ENCODE measurements at places on chromosomes 2 and 18. TPM values are rescaled to one million over a fixed set of nuclear protein-coding genes. Genes with fewer than 3 reads are reported as not detected.

DNA sequence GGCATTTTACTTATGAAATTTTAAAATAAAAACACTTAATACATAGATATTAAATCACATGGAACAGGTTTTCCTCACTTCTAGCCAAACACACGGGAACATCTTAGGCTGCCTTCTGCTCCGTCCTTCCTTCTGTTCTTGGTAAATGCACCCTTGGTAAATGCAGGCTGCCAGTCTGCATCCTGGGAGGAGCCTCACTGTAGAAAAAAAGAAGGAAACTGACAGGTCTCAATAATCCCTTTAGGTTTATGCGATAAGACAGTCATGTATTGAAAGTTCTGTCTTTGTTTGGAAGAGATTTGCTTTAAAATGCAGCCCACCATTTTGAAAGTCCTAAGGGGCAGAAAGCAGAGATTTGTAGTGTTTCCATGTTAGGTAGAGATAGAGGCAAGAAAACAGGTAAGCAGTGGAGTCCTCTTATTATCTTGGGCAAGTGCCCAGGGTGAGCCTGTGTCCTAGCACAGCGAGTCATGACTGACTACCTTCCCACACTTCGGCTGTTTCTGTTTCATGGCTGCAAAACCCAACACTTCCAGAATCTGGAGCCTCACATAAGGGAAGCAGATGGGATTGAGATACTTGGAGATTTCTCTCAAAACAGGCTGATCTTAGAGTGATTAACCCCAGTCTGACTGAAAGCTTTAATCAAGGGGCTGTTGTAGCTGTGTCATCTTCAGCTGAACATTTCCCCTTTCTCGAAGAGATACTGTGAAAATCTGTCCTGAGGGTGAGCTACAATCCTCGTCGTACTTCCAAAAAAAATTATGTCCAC, 131.4 kb upstream of the MAP3K20 start:
- peak overlapping the region; percentile 92 for H3K27ac ChIP-seq
- no peak for DNase-seq
- peaks cover 17% of the 10 kb centered on the region for H3K36me3 ChIP-seq
- peaks cover 29% of the 10 kb centered on the region for H3K4me1 ChIP-seq
- peak overlapping the region; percentile 33 for H3K4me3 ChIP-seq

- no peak for DNase-seq
- peak overlapping the region; percentile 94 for H3K27ac ChIP-seq
- H3K4me3 ChIP-seq, result peak overlapping the region; percentile 71
- no peaks in the 10 kb centered on the region for H3K27me3 ChIP-seq
- peaks cover 91% of the 10 kb centered on the region for H3K4me1 ChIP-seq
These were observed 26.2 kb downstream of the INPP4A start for GRCh38 chr2:98470851-98471255.

- no peak for DNase-seq
- no peak overlapping the region for H3K27ac ChIP-seq
- no peaks in the 10 kb centered on the region for H3K36me3 ChIP-seq
- H3K4me1 ChIP-seq, result no peaks in the 10 kb centered on the region
- H3K4me3 ChIP-seq, result no peak overlapping the region
- H3K27me3 ChIP-seq, result no peaks in the 10 kb centered on the region
These were observed 53.1 kb upstream of the PPP1CB start for GRCh38 chr2:28698545-28698944.

DNA sequence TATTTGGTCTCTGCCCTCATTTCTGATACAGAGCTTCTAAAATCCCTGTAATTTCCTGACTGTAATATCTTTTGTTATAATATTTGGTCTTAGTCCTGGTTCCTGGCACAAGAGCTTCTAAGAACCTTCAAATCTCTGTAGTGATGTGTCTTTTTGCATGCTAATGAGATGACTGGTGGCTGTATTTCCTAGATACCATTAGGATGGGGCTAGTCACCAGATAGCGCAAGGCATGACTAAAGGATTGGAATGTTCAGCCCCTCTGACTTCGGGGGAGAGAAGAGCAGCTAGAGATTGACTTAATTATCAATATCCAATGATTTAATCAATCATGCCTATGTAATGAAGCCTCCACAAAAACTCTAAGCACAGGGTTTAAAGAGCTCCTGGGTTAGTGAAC, 620.8 kb upstream of the ACVR2A start:
- no peak for DNase-seq
- H3K4me3 ChIP-seq, result no peak overlapping the region
- H3K36me3 ChIP-seq, result peaks cover 5% of the 10 kb centered on the region
- no peaks in the 10 kb centered on the region for H3K4me1 ChIP-seq
- no peak overlapping the region for H3K27ac ChIP-seq

- H3K27ac ChIP-seq, result peak overlapping the region; percentile 96
- H3K36me3 ChIP-seq, result peaks cover 2% of the 10 kb centered on the region
- no peak for DNase-seq
- no peak overlapping the region for H3K4me3 ChIP-seq
These were observed 38.0 kb downstream of the DNMT3A start for GRCh38 chr2:25303633-25304236.

DNA sequence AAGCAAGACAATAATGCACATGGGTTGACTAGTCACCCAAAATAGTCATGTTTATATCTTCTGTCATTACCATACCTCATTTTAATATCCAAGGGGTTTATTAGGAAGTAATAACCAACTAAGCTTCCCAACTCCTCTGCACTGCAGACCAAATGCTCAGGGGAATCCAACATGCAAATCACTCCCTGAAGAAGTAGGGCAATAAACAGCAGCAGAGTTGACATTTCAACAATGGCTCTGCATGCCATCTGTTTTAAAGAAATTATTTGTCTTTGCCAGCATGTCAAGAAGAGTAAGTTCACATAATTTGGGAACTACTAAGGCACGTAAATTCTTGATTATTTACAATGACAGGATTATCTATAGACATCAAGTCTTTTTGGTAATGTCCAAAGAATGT, 84.4 kb upstream of the LYPD1 start:
- no peaks in the 10 kb centered on the region for H3K27me3 ChIP-seq
- no peaks in the 10 kb centered on the region for H3K4me1 ChIP-seq
- no peaks in the 10 kb centered on the region for H3K36me3 ChIP-seq
- DNase-seq, result no peak
- no peak overlapping the region for H3K27ac ChIP-seq

DNA sequence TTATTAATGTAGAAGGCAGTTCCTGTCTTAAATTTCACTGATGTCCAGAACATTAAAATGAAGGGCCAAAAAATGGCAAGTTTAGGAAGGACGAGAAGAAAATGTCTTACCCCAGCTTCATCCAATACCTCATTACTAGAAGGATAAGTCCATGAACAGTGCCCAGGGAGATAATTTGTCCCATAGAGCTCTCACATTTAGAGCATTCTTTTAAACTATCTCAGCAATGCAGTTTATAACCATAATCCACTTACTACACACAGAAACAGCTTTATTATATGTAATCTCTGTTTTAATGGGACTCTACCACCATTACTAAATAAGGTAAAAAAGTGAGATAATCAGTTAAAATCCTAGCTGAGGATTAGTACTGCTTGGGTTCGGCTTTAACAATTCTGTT, 142.5 kb downstream of the PARD3B start:
- H3K27me3 ChIP-seq, result no peaks in the 10 kb centered on the region
- no peaks in the 10 kb centered on the region for H3K36me3 ChIP-seq
- no peak overlapping the region for H3K27ac ChIP-seq
- H3K4me3 ChIP-seq, result no peak overlapping the region
- peaks cover 5% of the 10 kb centered on the region for H3K4me1 ChIP-seq
- no peak for DNase-seq

DNA sequence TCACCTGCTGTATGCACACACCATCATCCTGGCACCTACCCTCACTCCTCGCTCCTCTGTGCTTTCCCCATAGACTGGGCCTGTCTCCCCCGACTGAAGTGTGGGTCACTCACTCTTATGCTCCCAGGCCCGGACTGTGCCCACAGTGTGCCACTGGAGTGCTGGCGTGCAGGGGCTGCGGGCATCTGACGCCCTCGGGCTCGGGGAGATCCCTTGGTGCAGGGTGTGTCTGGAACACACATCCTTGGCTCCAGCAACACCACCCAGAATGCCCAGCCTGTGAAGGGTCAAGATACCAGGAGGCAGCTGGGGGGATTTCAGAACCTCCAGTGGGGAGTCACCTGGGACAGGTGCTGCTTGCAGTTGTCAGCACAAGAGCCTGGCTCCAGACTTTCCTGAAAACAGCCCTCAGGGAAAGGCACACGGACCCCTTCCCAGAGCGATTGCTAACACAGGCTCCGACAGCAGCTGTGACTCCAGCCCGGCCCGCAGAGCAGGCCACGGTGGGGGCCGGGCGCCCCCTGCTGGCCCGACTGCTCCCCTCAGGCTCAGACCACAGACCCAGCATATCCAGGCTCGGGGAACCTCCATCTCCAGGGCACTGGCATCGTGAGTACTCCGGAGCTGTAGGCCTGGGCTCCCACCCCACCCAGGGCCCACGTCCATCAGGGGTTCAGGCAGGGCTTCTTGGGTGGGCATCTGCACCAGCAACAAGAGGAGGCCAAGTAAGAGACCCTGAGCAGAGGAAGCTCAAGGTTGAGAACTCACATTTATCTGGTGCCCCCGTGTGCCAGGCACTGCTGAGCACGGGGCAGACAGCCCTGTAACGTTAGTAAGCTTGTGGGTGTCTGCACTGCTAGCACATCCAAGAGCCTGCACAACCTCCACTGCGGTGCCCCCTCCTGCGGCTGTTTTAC, 8.6 kb downstream of the HS1BP3 start:
- H3K36me3 ChIP-seq, result peaks cover 42% of the 10 kb centered on the region
- peak; percentile 73 for DNase-seq
- H3K27me3 ChIP-seq, result no peaks in the 10 kb centered on the region
- H3K27ac ChIP-seq, result peak overlapping the region; percentile 52
- H3K4me3 ChIP-seq, result no peak overlapping the region

GRCh38 chr2:169895294-169895985, 68.2 kb downstream of the UBR3 start:
- H3K4me3 ChIP-seq, result no peak overlapping the region
- peaks cover 55% of the 10 kb centered on the region for H3K36me3 ChIP-seq

- H3K36me3 ChIP-seq, result peaks cover 14% of the 10 kb centered on the region
- H3K4me3 ChIP-seq, result no peak overlapping the region
- no peak for DNase-seq
- H3K4me1 ChIP-seq, result no peaks in the 10 kb centered on the region
- no peaks in the 10 kb centered on the region for H3K27me3 ChIP-seq
- no peak overlapping the region for H3K27ac ChIP-seq
These were observed 225.1 kb downstream of the PRKCE start for GRCh38 chr2:45876611-45877010.

- H3K4me1 ChIP-seq, result no peaks in the 10 kb centered on the region
- H3K27me3 ChIP-seq, result peaks cover 3% of the 10 kb centered on the region
- DNase-seq, result no peak
- H3K36me3 ChIP-seq, result no peaks in the 10 kb centered on the region
- no peak overlapping the region for H3K4me3 ChIP-seq
These were observed 608.9 kb downstream of the SUCLG1 start for GRCh38 chr2:83850071-83850725.

DNA sequence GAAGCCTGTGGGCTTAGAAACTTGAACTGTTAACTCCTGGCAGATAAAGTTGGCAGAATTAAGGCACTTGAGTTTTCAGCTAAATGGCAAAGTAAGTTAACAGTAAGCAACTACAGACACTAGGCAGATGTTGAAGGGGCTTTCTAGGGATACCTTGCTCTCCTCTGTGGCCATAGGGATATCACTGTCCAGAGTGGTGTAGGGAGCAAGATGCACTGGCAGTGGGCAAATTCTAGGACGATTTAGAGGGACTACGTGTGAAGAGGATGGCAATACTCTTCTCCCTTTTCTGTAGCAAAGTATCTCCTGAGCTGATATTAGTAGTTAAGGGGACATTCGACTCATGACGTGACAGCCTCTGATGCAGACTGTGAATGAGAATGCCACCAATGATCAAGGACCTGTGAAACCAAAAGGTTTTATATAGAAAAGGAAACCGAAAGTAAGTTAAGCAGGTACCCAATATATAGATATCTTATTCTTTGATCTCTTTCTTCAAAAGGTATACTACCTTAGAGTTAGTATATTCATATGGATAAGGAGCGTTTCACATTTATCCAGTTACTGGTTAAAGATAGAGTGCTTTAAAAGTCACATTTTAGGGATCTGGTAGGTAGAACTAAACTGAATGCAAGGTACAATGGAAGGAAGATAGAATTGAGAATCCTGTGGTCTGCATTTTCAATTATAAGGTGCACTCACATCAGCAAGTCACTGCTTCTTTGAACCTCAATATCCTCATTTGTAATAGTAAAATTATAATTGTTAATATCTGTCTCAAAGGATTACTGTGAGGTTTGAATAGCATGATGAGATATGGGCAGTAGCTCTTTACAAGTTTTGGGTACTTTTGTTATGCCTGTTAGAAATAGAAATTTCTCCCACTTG, 106.4 kb downstream of the KCNH7 start:
- H3K4me1 ChIP-seq, result no peaks in the 10 kb centered on the region
- no peak overlapping the region for H3K27ac ChIP-seq
- DNase-seq, result no peak
- no peak overlapping the region for H3K4me3 ChIP-seq

GRCh38 chr2:55903727-55904126, 19.9 kb downstream of the EFEMP1 start:
- H3K27ac ChIP-seq, result no peak overlapping the region
- no peaks in the 10 kb centered on the region for H3K4me1 ChIP-seq
- no peaks in the 10 kb centered on the region for H3K36me3 ChIP-seq
- no peak overlapping the region for H3K4me3 ChIP-seq
- peaks cover 6% of the 10 kb centered on the region for H3K27me3 ChIP-seq
- DNase-seq, result no peak

- no peak for DNase-seq
- H3K4me1 ChIP-seq, result peaks cover 4% of the 10 kb centered on the region
- H3K27me3 ChIP-seq, result no peaks in the 10 kb centered on the region
- H3K36me3 ChIP-seq, result no peaks in the 10 kb centered on the region
- no peak overlapping the region for H3K4me3 ChIP-seq
- no peak overlapping the region for H3K27ac ChIP-seq
These were observed 19.9 kb downstream of the PCARE start for GRCh38 chr2:29054430-29054829.

GRCh38 chr2:9299161-9300100, 92.8 kb downstream of the ASAP2 start:
- no peak overlapping the region for H3K27ac ChIP-seq
- no peaks in the 10 kb centered on the region for H3K36me3 ChIP-seq
- H3K27me3 ChIP-seq, result peaks cover 17% of the 10 kb centered on the region
- no peak for DNase-seq

GRCh38 chr2:126699018-126699417, 43.1 kb downstream of the GYPC start:
- H3K4me1 ChIP-seq, result peaks cover 6% of the 10 kb centered on the region
- H3K27me3 ChIP-seq, result no peaks in the 10 kb centered on the region
- H3K36me3 ChIP-seq, result peaks cover 17% of the 10 kb centered on the region
- DNase-seq, result no peak
- no peak overlapping the region for H3K4me3 ChIP-seq

GRCh38 chr2:169082995-169083394, 13.6 kb downstream of the DHRS9 start:
- DNase-seq, result no peak
- H3K27ac ChIP-seq, result no peak overlapping the region
- no peaks in the 10 kb centered on the region for H3K4me1 ChIP-seq
- no peaks in the 10 kb centered on the region for H3K27me3 ChIP-seq

GRCh38 chr2:73832930-73833329, 4.2 kb downstream of the STAMBP start:
- no peak overlapping the region for H3K4me3 ChIP-seq
- H3K4me1 ChIP-seq, result peaks cover 54% of the 10 kb centered on the region
- H3K27ac ChIP-seq, result peak overlapping the region; percentile 51
- H3K27me3 ChIP-seq, result no peaks in the 10 kb centered on the region

GRCh38 chr18:43310239-43310638, 32.9 kb upstream of the SYT4 start:
- no peak for DNase-seq
- no peak overlapping the region for H3K4me3 ChIP-seq
- no peaks in the 10 kb centered on the region for H3K36me3 ChIP-seq
- H3K27me3 ChIP-seq, result no peaks in the 10 kb centered on the region
- no peak overlapping the region for H3K27ac ChIP-seq
- H3K4me1 ChIP-seq, result no peaks in the 10 kb centered on the region

The TGFA gene
- total RNA-seq, result 1.5 TPM

The PDE11A gene
- not detected for total RNA-seq

The ARHGEF33 gene
- total RNA-seq, result 1.0 TPM

The CRYGD gene
- not detected for total RNA-seq

The LBX2 gene
- not detected for total RNA-seq

The GKN2 gene
- total RNA-seq, result not detected
